ENCODE measurements at places on chromosomes 3 and 15. TPM values are rescaled to one million over a fixed set of nuclear protein-coding genes. Genes with fewer than 3 reads are reported as not detected.

The EXOG gene
- total RNA-seq = 17.3 TPM

The SLC22A14 gene
- not detected for total RNA-seq

The SMCO1 gene
- not detected for total RNA-seq

The BCHE gene
- not detected for total RNA-seq

The PIGZ gene
- 0.12 TPM for total RNA-seq

The NR1D2 gene
- 7.0 TPM for total RNA-seq

The ZBBX gene
- not detected for total RNA-seq

The DGKG gene
- total RNA-seq = 0.25 TPM

The AQP9 gene
- not detected for total RNA-seq

The ZDHHC3 gene
- 29.5 TPM for total RNA-seq

The SUCNR1 gene
- not detected for total RNA-seq

The DAPK2 gene
- not detected for total RNA-seq

The TRIM42 gene
- total RNA-seq = not detected

The SCN11A gene
- 0.05 TPM for total RNA-seq

The ROBO2 gene
- total RNA-seq = not detected

The ALDH1L1 gene
- not detected for total RNA-seq

The USP3 gene
- 49.9 TPM for total RNA-seq

The ITGA11 gene
- 0.12 TPM for total RNA-seq

The PPP2R3A gene
- 0.17 TPM for total RNA-seq

The SLC35G2 gene
- total RNA-seq = 0.31 TPM

The FBXW12 gene
- total RNA-seq = not detected
